SHP77 treated with DMSO at 0.1 percent for 48 hours (cell line): ENCODE measurements at places on chromosomes 13 and 19.

GRCh38 chr19:3459089-3459881 is 21.0 kb downstream of the SMIM24 start:
- DNase-seq, result no peak

- no peak for DNase-seq
These were observed 195.2 kb downstream of the KLF12 start for GRCh38 chr13:73939071-73939380.

GRCh38 chr19:54158812-54159351 is 639 bp downstream of the LENG1 start:
- DNase-seq, result no peak

- no peak for DNase-seq
These were observed 14.1 kb downstream of the SUGP1 start for GRCh38 chr19:19306191-19306590.

- no peak for DNase-seq
These were observed 3.8 kb downstream of the ZIC2 start for GRCh38 chr13:99985241-99985874.

DNA sequence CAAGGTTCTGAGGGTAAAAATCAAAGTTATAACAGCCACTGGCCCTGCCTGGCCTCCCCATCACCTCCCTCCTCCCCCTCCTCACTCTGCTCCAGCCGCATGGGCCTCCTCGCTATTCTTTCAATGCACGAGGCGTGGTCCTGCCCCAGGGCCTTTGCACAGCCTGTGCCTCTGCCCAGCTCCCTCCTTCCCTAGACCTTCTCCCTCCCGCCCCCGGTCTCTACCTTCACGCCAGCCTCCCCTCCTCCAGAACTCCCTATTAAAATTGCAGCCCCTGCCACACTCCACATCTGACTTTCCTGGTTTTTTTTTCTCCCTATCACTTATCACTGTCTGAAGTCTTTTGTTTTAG is 3.3 kb downstream of the RAX2 start:
- DNase-seq, result no peak

DNA sequence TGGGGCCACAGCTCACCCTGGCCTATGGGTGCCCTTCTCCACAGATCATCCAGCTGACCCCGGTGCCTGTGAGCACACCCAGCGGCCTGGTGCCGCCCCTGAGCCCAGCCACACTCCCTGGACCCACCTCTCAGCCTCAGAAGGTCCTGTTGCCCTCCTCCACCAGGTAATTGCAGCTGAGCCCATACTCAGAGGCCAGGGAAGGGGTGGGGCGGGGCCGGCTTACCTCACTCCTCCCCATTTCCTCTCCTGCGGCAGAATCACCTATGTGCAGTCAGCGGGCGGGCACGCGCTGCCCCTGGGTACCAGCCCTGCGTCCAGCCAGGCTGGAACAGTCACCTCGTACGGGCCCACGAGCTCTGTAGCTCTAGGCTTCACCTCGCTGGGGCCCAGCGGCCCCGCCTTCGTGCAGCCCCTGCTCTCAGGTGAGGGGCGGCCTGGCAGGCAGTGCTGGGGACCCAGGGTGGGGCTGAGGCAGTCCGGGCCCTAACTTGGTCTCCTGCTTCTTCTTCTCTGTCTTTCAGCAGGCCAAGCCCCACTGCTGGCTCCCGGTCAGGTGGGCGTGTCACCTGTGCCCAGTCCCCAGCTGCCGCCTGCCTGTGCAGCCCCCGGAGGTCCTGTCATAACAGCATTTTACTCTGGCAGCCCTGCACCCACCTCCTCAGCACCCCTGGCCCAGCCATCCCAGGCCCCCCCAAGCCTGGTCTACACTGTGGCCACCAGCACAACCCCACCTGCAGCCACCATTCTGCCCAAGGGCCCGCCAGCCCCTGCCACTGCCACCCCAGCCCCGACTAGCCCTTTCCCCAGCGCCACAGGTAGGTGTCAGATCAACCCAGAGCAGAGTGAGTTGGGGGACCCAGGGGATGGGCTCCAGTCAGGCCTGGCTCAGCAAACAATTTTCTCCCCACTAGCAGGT is 9.6 kb upstream of the PRR19 start:
- no peak for DNase-seq

- DNase-seq, result no peak
These were observed 354.0 kb downstream of the UQCRFS1 start for GRCh38 chr19:28858933-28859332.

- no peak for DNase-seq
These were observed 3.8 kb downstream of the RAB8A start for GRCh38 chr19:16115301-16116039.

- no peak for DNase-seq
These were observed 41.2 kb downstream of the LATS2 start for GRCh38 chr13:21020176-21020575.

DNA sequence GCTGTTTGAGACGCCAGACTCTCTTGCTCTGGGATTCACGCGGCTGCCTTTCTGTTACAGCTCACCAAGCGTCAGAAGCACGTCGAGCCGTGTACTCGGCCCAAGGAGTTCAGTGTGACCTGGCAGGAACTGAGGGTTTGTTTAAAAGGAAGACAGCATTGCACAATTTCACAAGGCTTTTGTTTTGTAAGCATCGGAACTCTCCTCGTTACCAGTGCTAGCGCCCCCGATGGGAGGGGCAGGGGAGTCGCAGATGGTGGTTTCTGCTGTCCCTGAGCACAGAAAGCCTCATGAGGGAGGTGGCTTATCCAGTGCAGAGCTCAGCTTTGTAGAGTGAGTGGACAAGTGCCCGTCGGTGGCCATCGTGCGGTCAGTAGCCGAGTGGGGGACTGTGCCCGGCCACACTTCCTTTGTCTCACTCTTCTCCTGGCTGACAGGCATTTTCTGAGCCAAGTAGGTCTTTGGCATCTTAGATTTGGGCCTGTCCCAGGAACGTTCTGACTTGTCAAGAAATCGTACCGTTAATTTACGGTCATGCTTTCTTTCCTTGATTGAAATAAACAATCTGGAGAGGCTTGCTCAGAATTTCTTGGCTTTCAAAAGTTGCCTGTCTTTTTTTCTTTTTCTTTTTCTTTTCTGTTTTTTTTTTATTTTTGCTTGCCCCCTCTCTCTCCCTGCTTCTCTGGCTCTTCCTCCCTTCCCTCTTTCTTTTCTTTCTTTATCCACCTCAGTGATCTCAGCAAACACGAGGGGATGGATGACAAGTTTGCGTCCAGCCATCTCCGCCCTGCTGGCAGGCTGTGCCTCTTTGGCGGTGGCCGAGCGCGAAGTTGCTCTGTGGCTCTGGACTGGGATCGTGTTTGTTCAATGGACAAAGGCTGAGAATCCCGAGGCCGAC is 7.7 kb downstream of the KDM4B start:
- no peak for DNase-seq

DNA sequence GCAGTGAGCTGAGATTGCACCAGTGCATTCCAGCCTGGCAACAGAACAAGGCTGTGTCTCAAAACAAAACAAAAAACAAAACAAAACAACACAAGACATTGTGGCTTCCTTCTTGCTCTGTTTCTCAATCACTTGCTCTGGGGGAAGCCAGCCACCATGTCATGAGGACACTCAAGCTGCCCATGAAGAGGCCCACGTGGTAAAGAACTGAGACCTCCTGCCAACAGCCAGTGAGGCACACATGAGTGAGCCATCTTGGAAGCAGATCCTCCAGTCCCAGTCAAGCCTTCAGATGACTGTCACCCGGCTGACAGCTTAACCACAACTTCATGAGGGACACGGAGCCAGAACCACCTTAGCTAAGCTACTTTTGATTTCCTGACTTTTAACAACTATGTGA is 25.2 kb downstream of the CPT1C start:
- no peak for DNase-seq

DNA sequence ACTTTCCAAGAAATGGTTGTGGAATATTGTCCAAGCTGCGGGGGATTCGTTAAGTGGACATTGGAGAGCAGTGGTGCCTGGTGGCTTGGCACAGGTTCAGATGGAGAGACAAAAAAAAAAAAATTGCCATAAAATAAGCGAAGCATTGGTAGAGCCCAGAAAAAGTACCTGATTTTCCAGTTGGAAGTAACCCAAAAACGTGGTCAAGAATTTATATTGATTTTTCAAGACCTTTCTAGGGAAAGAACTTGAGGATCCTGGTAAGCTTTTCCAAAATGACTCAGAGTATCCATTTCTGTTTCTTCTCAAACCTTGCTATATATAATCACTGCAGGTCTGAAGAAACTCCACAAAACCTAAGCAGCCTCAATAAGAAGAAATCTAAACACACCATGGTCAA is 94.6 kb downstream of the ING1 start:
- DNase-seq, result no peak

GRCh38 chr19:57096685-57097361 is 23.0 kb upstream of the USP29 start:
- DNase-seq, result no peak

GRCh38 chr13:40247845-40248244 is 418.6 kb downstream of the FOXO1 start:
- DNase-seq, result no peak

- DNase-seq, result no peak
These were observed 1.0 kb upstream of the PGLS start for GRCh38 chr19:17510220-17510993.

DNA sequence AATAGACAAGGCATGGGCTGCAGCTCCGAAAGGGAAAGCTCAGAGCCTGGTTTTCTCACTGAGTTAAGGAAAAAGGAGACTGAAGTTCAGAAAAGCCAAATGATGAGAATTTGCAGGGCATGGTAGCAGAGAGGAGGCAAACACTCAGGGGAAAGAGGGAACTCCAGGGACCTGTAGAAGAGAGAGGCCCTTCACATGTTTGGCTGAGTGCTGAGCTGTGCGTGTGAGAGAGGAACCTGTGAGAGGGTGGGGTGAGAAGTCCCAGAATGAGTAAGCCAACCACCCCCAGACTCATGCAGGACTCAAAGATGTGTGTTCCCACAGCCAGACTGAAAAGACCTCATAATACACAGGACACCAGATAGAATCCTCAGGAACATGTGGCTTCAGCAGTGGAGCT is 2.8 kb upstream of the CRYL1 start:
- DNase-seq, result no peak

DNA sequence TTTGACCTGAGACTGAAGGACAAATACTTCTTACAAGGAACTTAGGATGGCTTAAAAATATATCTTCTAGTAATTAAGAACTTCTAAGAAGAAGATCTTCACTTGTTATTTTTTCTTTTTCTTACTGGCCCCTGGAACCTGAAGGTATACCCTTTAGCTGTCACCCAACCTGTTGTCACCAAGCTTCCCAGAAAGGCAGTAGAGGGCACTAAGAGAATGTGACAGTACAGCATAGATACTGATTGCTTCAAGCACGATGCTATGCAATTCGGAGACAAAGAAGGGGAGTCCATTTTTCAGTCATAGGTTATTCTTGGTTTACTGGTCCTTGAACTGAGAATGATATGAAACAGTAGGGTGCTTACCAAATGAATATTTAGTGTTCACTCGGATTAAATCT is 208.3 kb upstream of the PCDH9 start:
- DNase-seq, result no peak

DNA sequence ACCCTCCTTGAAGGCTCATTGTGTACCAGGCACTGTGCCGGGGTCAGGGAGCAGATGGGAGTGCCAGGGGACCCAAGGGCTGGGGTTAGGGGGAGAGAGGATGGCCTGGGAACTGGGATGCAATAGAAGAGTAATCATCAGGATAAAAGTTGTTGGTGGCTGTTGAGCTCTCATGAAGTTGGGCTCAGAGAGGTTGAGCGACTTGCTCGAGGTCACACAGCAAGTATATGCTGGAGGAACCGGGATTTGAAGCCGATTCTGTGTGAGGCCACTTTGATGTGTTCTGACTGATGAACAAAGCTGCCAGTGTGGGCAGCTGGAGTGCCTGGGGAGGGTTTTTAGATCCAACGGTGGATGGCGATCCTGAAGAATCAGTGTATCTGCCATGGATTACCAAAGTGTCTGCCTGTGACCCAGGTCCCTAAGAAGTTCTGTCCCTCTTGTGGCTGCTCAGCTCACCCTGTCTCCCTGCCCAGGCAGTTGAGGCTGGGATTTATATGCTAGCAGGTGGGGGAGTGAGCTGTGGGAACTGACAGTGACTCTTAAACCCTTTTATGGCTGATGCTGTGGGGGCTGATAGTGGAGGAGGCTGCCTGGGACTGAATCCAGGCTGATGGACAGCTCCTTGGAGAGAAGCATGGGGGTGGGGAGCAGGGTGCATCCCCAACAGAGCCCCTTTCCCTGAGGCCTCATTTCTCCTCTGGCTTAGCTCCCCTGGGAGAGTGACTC is 8.3 kb downstream of the ARHGEF18 start:
- no peak for DNase-seq

DNA sequence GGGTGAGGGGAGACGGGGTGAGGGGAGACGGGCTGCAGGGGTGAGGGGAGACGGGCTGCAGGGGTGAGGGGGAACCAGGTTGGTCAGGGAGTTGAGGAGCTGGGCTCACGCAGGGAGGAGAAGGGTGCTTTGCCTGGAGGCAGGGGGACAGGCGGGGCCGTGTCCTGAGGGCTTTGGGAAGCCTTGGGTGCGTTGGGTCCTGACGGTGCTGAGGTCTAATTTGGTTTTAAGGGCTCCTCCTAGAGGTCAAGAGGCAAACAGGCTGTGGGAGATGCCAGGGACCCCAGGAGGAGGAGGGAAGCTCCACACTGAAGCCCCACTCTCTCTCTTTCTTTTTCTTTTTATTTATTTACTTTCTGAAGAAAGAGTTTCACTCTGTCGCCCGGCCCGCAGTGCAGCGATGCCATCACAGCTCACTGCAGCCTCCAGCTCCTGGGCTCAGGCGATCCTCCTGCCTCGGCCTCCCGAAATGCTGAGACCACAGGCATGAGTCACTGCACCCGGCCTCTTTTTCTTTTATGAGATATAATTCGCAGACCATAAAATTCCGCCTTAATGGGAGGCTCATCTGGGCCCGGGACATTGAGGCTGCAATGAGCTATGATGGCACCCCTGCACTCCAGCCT is 9.3 kb upstream of the MISP start:
- DNase-seq, result no peak

DNA sequence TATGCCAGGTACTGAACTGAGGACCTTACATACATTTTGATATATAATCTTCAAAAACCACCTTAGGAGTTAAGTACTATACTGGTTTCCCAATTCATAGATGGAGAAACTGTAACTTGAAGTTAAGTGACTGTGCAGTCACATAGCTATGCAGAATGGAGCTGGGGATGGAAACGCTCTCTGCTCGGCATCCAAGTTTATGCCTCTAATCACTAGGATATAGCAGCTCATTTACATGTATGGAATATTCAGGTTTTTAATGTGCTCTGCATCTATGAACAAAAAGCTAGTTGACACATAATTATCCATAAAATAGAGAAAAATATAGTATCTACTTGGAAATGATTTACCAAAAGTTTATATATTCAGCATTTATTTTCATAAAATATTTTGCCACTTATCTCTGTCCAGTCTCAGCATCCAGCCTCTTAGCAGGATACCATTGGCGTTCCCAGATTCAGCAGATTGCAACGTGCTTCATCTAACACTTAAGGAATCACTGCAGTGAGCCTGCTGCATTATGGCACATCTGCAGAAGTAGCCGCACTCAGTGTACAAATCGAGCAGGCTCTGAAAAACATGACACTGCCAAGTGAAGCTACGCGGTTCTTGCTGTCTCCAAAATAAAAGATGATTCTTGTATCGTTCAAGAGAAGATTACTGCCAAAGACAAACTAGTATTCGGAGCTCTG is 70.4 kb downstream of the MRPL57 start:
- no peak for DNase-seq

GRCh38 chr13:43482026-43482425 is 304.7 kb downstream of the ENOX1 start:
- DNase-seq, result no peak

GRCh38 chr13:93305886-93306285 is 79.3 kb downstream of the GPC6 start:
- DNase-seq, result no peak

- no peak for DNase-seq
These were observed 17.2 kb downstream of the PRR36 start for GRCh38 chr19:7856679-7857663.
